ENCODE measurements at places on chromosomes 13 and 19.

- no peak for DNase-seq
Measured at GRCh38 chr19:5042556-5042955, 73.6 kb downstream of the KDM4B start.

- DNase-seq: no peak
Measured at GRCh38 chr13:92074658-92075057, 676.2 kb downstream of the GPC5 start.

GRCh38 chr13:48009284-48009683, 8.2 kb upstream of the SUCLA2 start:
- peak; percentile 76 for DNase-seq

DNA sequence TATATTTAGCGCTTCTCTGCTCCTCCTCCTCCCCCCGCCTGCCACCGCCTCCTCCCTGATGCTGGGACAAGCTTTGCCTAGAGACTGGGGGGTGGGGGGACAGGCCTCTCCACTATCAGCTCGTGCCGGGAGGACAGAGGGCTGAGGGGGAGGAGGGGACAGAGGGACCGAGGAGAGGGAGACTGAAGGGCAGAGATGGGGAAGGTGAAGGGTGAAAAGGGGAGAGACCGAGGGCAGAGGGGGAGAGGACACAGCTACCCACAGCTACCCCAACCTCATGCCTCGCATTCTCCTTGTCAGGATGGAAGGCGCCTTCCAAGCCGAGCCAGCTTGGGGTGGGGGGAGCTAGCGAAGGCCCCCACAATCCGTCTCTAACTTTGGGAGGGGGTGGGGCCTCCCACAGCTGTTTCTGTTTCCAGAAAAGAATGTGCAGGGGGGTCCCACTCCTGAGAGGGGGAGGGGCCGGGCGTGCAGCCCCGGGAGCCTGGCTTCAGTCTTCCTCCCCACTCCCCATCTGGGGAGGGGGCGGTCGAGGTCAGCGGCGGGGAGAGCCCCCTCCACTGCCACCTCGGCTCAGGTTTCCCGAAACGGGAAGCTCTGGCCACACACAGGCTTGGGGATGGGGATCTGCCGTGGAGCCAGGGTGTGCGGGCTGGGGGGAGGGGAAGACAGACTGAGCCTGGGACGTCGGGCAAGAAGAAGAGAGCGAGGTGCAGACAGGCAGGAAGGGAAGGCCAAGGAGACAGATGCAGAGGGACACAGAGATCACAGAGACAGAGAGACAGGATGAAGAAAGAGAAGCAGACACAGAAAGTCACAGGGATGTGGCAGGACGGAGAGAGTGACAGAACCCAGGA, 1.6 kb downstream of the DACT3 start:
- DNase-seq: no peak

DNA sequence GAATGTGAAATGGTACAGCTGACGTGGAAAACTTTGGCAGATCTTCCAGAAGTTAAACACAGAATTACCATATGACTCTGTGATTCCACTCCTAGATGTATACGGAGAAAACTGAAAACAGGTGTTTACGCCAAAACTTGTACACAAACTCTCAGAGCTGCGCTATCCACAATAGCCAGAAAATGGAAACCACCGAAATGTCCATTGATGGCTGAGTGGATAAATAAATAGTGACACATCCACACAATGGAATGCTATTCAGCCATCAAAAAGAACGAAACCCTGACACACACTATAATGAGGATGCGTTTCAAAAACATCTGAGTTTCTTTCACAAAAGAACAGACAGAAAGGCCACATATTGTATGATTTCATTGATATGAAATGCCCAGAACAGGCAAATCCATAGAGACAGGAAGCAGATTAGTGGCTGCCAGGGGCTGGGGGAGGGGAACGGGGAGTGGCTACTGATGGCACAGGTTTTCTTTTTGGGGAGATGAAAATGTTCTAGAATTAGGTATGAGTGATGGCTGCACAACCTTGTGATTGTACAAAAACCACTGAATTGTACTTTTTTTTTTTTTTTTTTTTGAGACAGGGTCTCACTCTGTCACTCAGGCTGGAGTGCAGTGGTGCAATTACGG, 33.0 kb downstream of the IL12RB1 start:
- peak; percentile 71 for DNase-seq

- no peak for DNase-seq
Measured at GRCh38 chr13:96490496-96490989, 400.6 kb downstream of the HS6ST3 start.

DNA sequence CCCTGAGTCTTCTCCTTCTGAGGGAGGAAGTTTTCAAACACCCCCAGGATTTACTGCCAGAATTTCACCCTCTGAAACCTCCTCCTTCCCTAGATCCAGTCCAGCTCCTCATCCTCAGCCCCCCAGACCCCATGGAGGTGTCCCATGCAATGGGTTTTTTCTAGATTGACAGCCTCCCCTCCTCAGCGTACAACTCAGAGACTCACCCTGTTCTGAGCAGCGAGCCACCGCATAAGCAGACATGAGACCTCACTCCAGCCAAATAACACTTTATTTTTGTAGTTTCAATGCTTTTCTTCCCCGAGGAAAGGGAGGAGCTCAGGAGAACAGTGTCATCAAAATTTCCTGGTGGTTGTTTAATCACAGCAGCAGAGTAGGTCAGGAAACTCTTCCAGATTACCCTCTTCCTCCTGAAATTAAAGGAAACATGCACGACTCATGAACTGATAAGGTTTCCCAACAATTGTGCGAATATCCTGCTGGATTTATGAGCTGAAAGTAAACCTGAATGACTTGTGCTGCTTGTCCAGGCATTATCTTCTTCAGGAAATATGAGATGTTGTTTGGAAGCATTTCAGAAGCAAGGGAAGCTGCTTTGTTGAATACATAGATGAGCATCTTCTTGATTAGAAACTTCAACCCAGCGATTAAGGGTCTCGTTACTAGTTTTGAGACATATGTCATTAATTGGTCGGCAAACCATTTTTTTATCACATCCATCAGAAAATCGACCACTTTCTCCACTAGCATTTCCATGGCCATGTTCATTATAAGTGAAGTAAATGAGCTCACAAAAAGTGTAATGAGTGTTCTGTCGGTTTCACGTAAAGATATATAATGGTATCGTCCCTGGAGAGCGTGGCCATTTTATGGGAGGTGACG, 36.2 kb downstream of the ERICH4 start:
- DNase-seq: no peak

DNA sequence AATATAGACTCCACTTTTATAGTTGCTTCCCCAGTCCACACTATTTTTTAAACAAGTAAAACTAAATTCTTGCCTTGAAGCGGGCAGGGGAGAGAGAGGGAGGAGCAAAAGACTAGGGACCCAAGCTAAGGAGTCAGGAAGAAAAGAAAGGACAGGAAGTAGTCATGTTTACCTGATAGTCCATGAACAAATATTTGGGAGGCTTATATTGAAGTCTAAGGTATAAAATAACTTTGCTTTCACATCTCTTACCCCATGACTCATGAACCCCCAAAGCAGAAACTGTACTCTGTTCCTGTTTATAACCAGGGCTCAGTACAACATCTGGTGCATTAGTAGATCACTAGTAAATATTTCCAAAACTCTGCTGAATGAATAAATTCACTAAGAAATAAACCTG, 67.3 kb downstream of the ZAR1L start:
- DNase-seq: no peak

DNA sequence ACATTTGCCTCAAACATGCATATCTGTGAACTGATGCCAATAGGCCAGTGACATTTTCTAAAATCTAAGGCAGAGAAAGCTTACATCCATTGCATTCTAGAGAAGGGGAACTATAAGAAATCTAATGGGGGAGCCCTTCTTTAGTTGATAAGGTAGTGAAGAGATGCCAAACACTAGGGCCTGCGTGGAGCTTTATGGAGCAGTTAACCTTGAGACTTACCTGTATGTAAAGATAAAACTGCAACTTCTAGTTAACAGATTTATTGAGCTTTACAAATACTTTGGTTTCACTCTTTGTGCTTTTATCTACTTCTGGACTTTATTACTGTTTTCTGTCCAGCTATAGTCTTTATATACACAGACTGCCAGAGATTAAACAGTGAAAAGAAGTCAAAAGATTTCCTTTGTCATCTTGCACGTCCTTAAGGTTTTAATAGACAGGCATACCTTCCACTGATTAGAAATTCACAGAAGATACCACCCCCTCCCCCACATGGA, 457.6 kb downstream of the KLF12 start:
- DNase-seq: no peak

- no peak for DNase-seq
Measured at GRCh38 chr13:114045113-114045735, 71.3 kb upstream of the C13orf46 start.

DNA sequence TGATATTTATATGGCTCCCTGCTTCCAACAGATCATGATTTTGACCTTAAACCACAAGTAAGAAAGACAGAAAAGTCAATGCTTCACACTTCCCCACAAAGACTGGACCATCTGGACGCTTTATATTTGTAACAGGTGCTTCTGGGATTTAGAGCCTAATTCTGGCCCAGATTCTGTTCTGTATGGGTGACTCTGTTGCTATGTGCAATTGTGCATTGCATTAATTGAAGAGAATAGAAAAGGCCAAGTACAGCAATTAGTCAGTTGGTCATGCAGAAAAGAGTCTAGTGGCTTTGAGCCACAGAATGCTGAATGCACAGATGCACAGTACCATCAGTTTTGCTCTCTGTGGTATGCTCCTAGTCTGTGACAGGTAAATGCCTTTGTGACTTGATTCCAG, 657.4 kb upstream of the ATXN8OS start:
- DNase-seq: no peak

- peak; percentile 84 for DNase-seq
Measured at GRCh38 chr13:60584976-60585375, 188.0 kb downstream of the TDRD3 start.

DNA sequence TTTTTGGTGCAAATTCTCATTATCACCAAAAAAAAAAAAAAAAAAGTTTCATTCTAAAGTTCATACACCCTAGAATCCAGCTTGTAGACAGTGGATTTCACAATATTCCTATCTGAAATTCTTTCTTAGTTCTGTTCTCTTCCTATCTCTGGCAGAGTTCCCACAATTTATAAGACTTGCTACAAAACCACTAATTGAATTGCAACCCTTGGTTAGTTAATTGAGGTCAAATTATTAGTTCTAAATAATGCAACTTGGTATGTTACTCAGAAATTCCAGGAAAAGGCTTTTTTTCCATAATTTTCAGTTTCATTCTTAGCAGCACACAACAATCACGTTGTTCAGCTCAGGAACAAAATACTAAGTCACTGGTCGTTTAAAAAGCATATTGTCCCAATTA, 58.5 kb downstream of the SPATA13 start:
- DNase-seq: no peak

- no peak for DNase-seq
Measured at GRCh38 chr19:42247640-42248199, 5.3 kb upstream of the GSK3A start.

GRCh38 chr19:57651654-57651996, 17.1 kb upstream of the ZSCAN4 start:
- DNase-seq: no peak

GRCh38 chr13:68713394-68713793, 1394.2 kb upstream of the ATXN8OS start:
- no peak for DNase-seq

GRCh38 chr13:102028868-102029267, 373.0 kb downstream of the FGF14 start:
- DNase-seq: no peak

- DNase-seq: no peak
Measured at GRCh38 chr19:55391702-55392615, 6.2 kb downstream of the RPL28 start.

- no peak for DNase-seq
Measured at GRCh38 chr13:112874751-112875300, 94.2 kb upstream of the MCF2L start.

DNA sequence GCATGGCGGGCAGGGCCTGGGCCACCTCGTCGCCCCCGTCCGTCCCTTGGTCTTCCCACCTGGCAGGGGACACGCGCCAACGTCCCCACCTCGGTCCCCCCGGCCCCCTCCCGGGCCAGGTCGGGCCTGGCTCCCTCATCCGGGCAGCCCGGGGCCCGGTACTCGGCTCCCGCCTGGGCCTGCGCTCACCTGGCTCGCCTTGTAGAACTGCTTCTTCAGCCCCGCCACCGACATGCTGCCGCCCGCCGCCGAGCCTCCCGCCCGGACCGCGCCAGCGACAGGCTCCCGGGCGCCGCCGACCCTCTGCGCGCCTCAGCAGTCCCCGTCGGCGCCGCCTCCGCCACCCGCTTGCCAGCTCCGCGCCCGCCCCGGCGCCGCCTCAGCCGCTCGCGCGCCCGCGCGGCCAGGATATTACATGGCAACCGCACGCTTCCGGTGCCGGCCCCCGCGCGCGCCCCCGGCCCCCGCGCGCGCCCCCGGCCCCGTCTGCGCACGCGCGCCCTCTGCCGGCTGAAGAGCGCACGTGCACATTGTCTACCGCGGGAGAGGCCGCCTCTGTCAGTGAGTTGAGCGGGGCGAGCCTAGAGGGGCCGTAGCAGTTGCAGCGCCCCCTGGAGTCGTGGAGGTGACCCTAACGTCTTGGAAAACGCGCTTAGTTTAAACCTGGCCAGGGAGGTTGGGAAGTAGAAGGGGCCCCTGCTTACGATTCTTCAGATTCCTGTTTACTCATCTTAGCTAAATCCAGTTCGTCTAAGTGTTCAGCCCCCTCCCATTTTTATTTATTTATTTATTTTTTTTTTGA, at the start of gene SH3GL1:
TSS of gene SH3GL1 (minus strand) at position 413 of the 802 bp plus-strand sequence. CDS start at position 234, 179 bp downstream.
- peak; percentile 84 for DNase-seq

- peak; percentile 63 for DNase-seq
Measured at GRCh38 chr13:90640976-90641375, 706.5 kb upstream of the MIR17HG start.

DNA sequence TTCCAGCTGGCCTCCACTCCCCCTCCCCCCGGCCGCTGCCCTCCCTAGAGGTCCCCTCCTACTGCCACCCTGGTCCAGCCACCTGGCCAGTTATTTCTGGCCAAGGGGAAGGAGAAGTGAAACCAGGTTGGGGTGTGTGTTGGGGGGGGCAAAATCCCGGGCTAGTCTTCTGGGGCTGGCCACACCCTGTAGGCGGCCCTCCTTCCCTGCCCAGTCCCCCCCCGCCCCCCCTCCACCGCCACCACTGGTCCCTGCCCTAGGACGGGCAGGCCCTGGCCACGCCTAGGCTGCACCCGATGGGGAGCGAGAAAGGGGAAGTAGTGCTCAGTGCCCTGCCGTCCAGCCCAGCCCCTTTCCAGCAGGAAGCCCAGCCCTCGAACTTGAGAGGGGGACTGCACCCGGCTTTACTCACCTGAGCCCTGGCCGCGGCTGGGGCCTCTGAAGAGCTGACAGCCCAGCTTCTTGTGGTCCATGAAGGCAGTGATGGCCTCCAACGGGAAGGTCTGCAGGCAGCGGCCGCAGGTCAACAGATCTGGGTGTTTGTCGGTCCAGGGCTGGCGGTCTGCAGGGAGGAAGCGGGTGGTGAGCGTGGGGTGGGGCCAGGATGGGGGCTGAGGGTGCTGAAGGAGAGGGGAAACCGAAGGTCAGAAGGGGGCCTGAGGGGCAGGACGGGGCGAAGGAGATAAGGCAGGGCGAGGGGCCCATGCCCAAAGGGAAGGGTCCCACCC, 813 bp downstream of the ZNF296 start:
- DNase-seq: peak; percentile 84

DNA sequence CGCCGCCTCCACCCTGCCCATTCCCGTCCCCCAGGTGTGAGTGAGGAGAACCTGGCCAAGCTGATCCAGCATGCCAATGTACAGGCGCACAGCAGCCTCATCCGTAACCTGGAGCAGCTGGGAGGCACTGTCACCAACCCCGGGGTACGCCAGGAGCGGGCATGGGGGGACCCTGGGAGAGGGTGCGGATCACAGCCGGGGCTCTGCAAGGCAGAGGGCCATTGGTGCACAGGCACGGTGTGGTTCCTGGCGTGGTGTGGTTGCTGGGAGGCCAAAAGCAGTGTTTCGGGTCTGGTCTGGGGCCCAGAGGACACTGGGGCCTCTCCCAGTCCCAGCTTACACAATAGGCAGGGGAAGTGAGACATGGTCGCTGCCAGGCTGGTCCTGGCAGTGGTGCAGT, 8.3 kb downstream of the STXBP2 start:
- no peak for DNase-seq
